ENCODE measurements at places on chromosomes 7 and 10.

DNA sequence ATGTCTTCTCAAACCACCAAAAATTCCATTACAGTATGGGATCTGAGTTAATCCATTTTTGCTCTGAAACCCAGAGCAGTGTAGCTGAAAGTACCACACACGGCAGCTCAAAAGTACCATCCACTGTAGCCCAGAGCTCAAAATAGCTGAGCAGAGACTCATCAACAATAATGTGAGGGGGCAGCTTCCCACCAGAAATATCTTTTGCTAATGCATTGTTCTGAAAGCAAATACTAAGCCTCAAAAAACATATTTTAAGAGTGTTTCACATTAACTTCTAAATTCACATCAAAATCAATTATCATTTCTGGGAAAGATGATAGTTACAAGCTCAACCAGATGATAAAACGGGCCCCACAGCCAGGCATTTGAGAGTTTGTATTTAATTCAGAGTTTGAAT is 73.7 kb downstream of the ABLIM1 start:
- no peak for DNase-seq

GRCh38 chr7:75957021-75957736 is 37.2 kb downstream of the TMEM120A start:
- DNase-seq = no peak

DNA sequence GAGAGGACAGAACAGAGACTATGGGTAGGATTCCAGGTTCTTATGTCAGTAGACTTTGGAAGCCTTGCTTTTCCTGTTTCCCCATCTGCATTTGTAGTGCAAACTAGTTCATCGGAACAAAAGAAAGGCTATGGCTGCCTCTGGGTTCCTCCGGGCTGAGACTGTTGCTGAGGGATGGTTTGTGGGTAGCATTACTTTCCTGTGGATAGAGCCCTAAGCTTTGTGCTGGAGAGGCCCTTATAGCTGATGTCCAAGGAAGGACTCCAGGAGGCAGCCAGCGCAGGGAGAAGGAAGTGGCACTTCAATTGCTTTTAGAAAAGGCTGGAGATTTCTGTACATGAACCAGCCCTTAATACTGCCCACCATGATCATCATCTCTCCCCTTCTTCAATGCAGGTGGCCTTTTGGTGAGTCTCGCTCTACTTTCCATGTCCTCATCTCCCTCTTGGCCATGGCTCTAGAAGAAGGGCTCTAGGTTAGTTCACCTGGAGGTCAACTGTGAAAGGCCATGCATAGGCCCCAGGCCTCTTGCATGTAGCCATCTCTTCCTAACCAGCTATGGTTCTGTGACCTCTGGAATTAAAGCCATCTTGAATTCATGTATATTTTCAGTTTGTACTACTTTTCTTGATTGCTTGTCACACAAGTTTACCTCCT is 15.4 kb downstream of the MXI1 start:
- no peak for DNase-seq

GRCh38 chr10:117148284-117148683 is 10.2 kb upstream of the VAX1 start:
- DNase-seq = no peak

DNA sequence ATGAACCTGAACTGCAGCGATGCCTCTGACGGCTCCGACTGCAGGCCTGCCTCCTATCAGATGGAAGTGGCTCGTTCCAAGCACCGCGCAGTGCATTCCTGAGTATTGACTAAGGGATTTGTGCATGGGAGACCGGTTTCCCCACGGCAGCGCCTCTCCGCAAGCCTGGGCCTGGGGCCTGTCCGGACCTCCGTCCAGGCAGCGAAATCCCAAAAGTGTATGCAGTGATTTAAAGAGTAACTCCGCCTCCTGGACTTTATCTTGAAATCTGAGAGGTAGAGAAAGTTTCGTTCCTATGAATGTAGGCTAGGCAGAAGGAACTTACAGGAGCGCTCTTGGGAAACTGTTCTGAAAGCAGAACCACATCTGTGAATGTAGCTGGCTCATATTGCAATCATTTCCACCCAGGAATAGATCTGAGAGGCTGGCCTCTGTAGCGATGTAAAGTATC is 106.2 kb upstream of the CELF2 start:
- DNase-seq = no peak

DNA sequence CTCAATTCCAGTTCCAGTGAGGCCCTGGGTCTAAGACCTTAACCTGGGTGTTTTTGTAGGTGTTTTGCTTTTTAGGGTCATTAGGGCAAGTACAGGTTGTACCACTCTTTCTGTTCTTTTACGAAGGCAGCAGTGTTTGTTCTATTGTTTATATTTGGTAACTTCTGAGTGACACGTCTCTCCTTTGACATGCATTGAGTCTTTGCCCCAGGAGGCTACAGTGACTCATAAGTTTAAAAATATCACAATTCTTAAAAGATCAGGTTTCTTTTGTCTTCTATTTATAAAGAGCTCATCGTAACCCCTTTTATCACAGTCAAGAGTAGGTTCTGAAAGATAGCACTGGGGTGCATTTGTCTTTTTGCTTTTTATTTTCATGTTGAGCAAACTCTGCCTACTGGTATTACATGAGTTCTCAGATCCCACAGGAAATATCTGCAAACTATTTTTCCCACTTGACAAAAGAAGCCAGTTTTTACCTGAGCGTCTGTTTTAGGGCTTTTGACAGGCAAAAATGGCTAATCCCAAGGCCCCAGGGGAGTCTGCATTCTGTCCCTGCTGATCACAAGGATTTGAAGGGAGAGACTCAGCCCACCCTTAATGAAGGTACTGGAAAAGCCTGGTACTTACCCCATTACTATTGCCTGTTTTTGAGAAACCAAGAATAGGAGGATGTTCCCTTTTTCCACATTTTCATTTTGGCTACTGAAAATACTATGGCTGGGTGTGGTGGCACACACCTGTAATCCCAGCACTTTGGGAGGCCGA is 7.9 kb downstream of the NUDT13 start:
- no peak for DNase-seq

DNA sequence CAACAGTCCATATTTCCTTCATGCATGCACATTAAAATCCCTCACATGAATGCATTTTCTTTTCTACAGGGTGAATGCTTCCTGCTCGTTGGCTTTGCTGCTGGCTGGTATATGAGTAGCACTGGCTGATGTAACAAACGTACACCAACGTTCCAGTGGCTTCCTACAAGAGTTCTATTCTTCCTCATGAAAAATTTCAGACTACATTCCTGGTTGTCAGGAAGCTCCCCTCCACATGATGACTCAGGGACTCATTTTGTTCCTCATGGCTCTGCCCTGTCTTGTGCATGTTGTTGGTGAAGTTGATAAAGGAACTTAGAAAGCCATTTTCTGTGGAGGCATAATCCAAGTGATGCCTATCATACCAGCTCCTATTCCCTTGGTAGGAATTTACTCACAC is 470.7 kb upstream of the KLF6 start:
- DNase-seq = no peak

- no peak for DNase-seq
These were observed 303.9 kb downstream of the GRID1 start for GRCh38 chr10:86062647-86063145.

GRCh38 chr10:4082861-4083260 is 297.9 kb upstream of the KLF6 start:
- no peak for DNase-seq

DNA sequence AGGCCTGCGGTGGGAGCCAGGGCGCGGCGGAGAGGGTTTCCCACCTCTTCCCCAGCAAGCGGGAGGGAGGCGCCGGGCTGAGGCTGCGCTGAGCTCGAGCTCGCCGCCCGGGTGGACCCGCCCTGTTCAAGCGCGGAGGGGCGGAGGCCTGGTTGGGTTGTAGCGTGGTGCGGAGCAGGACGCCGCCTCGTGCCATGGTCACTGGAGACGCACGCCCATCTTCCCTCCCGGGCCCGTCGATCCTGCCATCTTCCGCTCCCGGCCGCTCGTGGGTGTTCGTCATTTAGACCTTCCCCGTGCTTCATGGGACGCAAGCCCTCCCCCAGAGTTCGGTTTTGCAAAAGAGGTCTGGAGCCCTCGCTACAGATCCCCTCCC is 9.3 kb upstream of the EN2 start:
- no peak for DNase-seq

- DNase-seq = no peak
These were observed 243.6 kb downstream of the PTPRN2 start for GRCh38 chr7:158343936-158344455.

- DNase-seq = no peak
These were observed 78.3 kb downstream of the HTR7 start for GRCh38 chr10:90779548-90779947.

DNA sequence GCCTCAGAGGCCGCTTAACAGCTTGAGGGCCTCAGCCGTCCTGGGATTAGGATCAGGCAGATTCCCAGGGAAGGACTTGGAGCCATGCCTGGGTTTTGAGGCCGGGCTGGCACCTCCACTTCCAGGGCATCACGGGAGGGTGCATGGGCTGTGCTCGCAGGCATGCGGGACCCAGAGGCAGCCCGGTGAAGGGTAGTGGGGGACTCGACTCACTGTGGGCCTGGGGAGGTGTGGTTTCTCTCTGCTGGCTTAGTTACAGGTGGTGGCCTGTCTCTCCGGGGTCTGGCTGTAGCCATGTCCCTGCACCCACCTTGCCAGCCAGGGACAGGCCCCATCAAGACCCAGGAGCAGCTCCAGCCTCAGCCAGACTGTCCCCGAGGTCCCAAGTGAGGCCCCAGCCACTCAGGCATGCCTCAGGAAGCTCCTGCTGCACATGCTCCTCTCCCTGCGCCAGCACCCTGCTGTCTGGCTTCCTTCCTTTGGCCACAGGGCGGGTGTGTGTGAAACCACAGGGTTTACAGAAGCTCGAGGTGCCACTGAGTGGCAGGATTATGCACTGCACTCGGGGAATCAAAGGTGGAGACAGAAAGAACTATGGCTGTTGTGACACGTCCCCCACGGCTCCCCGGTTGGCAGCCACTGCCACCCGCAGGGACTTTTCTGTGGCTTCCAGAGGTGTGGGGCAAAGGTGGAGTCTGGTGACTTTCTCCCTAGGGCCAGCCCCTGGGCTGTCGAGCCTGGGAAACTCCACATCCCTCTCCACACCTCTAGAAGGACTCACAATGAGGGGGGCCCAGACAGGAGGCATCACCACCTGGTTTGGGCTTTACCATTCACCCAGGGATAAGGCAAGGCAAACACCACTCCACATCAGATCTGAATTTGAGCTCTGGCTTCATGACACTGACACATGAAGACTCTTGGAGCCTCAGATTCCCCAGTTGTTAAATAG is 19.7 kb downstream of the GOLGA7B start:
- peak; percentile 61 for DNase-seq

Data from activated naive CD8-positive, alpha-beta T cell treated with anti-CD3 and anti-CD28 coated beads, Interleukin-2, amount 50 U/mL, for 16 hours (primary cell).